Activated CD4-positive, alpha-beta T cell treated with anti-CD3 and anti-CD28 coated beads, Interleukin-2, amount 50 U/mL, for 48 hours (primary cell): ENCODE measurements at places on chromosomes 6 and 20.

DNA sequence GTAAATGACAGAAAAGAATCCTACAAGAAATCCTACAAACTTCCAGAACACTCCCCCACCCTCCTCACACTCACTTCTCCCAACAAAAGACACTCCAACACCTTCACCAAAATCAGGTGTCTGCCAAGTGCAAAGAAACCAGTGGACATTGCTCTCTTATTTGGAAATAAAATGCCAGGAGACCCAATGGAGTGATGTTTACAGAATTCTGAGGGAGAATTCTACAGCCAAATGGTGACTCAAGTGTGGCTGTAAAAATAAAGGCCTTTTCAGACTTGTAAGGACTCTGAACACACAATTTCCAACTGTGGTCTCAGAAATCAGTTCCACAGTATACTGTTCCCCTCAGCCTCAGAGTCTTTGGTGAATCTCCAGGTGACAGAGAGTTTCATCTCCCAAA, 109.6 kb upstream of the CARMIL1 start:
- no peak for DNase-seq

- DNase-seq, result no peak
Observed at GRCh38 chr6:147869201-147869600, 360.7 kb downstream of the SAMD5 start.

DNA sequence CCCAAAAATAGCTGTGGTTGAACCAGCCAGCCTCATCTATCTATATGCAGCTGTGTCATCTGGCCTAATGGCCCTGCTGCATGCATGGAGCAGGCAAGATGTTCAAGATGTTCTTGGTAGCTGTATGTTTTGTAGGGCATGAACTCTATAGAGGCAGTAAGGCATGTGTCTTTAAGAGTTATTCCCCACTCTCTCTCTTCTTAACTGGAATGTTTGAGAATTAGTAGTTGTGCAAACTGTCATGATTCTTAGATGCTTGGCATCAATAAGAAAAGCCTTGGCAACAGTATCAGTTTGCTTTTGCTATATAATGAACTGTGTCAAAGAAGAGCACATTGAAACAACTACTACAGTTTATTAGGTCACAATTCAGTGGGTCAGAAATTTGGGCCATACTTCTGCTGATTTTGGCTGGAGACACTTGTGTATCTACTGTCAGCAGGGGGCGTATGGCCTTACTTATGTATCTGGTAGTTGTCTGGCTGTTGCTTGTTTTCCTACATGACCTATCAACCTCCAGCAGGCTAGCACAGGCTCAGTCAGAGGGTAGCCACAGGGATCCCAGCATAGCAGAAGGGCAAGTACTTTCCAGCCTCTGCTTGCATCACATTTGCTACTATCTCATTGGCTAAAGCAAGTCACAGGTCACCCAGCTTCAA, 56.1 kb upstream of the LAMP5 start:
- peak; percentile 2 for DNase-seq

DNA sequence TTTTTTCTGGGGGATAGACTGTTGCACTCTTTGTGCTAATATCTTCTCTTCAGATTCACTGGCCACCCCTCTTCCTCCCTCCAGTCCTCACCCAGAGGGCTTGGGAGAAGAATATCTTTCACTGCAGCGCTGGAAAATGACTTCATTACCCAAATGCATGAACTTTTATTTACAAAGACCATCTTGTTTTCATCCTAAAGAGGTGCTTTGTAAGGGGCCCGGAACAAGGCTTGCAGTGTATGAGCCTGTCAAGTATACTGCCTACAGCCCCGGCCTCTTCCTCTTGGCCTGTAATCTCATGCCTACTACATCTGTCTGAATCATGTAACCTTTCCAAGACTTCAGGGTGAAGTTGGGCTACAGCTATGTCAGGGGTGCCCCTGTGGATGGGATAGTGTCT, 554 bp upstream of the LAMA4 start:
- DNase-seq, result no peak

DNA sequence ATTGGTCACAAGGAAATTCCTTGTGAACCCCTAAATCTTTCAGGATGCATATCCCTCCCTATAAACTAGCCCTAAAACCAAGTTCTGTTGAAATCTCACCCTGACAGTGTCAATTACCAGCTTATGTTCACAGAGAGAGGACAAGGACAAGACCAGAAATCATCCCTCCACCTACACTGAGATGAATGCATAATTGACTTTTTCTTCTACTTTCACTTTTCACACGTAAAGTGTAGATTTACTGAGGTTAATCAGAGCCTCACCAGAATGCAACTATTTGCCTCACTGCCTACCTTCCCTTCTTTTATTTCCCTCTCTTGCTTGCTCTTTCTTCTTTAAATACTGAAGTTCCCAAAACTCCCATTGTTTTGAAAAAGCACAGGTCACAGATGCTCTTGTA, 15.3 kb upstream of the NKAIN2 start:
- DNase-seq, result no peak

GRCh38 chr6:116254297-116255056, 602 bp upstream of the TSPYL4 start:
- DNase-seq, result no peak

DNA sequence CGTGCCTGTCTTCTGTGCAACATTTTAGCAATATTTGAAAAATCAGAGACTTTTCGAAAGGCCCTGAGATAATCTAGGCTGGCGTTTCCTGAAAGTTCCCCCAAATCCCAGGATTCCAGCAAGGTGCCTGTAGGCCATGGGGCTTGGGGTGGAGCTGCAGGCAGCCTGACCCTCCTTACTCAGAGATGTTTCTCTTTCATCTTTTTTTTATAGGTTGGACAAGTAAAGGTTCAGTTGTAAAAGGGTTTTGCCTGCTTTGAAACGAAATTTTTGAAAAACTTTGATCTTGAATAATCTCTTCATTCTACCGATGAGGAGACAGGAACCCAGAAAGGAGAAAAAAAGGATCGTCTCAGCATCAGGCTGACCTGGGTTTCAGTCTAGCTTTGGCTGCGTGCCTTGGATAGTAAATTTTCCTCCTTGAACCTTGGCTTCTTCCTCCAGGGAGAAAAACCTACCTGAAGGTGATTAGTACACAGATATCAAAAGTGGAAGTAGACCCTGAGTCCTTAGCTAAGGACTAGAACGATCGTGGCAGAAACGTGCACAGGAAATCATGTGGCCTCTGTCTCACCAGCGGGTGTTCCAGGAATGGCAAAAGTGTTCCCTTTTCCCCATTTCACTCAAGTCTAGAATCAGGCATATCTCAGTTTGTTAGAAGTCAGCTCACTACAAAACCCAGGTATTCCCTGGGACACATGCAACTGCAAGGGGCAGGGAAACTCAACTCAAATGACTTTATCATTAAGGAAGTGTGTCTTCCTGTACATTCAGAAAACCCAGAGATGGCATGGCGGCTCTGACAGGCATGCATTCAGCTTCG, 128.2 kb upstream of the PTPN1 start:
- peak; percentile 39 for DNase-seq

GRCh38 chr6:111809766-111810165, 63.5 kb downstream of the FYN start:
- DNase-seq, result no peak

GRCh38 chr6:126156973-126157372, 170.6 kb downstream of the TRMT11 start:
- DNase-seq, result no peak

DNA sequence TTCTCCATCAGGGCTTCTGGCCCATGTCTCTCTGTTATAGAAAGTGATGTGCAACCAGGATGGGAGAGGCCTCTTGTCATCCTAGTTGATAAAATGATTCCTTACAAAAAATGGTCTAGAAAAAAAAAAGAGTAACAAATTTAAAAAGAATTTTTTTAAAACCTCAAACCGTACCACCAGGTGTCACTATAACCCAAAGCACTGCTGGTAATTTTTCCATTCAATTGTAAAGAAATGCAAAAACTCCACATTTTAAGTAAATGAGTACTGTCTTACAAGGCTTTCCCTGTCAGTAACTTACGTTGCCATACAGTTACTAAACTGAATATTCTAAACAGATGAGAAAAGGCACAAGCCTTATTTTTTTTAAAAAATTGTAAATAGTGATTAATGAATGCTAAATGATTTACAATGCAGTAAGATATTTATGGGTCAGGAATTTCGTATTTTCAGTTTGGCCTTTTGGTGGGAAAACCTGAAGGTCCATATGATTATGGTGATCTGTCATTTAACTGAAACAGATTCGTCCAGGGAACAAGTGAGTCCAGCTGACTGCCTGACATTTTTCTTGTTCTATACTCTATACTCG, 95.4 kb downstream of the OGFRL1 start:
- DNase-seq, result no peak

GRCh38 chr6:127589135-127589534, 12.2 kb downstream of the C6orf58 start:
- DNase-seq, result no peak

- no peak for DNase-seq
Observed at GRCh38 chr20:46083101-46083500, 6.7 kb downstream of the NCOA5 start.

DNA sequence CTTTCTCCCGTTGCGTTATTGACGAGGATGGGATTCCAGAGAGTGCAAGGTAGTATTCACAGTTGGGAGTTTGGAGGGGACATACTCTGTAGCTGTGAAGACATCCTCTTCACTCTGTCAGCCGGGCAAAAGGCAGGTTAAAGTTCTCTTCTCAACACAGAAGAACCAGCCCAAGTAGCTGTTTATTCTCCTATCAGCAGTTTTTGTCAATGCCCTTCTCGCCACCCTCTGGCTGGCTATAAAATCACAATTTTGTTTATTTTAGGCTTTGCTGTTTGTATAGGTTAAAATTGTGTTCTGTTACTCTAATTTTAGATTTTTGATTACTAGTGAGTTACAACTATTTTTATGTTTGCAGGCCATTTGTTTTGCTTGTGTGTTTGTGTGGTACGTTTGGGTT, 37.9 kb upstream of the MAS1 start:
- no peak for DNase-seq

DNA sequence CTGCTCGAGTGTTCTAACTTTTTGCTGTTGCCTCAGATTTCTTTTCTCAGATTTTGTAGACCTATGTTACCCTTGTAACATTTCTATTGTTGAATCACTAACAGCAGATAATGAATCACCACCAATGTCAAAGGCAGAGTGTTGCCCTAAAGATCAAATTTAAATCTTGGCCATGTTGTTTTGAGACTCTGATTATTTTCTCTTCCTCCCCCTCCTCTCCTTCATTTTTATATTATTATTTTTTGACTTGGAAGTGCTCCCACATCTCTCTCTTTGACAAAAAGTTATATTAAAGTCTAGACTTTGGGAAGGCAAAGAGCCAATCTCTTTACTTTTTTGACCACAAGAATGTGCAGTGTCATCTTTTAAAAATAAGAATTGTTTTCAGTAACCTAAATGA, 422.7 kb downstream of the NKAIN2 start:
- no peak for DNase-seq

GRCh38 chr6:103570431-103570830, 1289.3 kb downstream of the HACE1 start:
- DNase-seq, result no peak

DNA sequence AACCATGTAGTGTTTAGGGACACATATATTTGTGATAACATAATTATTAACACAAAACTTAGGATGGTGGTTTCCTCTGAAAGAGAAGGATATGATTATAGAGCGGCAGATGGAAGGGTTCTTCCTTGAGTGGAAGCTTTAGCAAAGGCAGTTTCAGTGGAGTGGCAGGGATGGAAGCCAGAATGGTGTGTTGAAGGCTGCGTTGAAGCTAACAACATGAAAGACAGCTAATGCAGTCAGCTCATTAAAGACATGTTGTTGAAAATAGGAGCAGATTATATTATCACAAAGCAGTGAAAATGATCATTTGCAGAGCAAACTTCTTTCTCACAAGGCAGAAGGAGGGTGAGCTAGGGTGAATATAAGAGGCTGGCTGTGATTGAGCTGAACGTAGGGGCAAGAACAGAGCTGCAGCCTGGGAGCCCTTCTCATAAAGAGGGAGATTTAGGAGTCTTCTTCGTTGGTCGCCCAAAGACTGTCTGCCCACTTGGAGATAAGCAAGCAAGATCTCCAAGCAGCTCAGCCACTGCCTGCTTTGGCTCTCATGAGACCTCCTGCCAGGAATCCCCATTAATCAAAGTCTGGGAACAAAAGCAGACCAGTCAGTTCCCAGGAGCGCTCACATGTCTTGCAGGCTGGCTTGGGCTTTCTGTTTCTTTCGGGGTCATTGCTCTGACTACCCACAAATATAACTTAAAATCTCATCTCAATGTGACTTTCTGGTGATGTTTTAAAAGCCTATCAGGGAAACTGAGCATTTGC, 2.6 kb upstream of the ANKRD6 start:
- DNase-seq, result no peak

DNA sequence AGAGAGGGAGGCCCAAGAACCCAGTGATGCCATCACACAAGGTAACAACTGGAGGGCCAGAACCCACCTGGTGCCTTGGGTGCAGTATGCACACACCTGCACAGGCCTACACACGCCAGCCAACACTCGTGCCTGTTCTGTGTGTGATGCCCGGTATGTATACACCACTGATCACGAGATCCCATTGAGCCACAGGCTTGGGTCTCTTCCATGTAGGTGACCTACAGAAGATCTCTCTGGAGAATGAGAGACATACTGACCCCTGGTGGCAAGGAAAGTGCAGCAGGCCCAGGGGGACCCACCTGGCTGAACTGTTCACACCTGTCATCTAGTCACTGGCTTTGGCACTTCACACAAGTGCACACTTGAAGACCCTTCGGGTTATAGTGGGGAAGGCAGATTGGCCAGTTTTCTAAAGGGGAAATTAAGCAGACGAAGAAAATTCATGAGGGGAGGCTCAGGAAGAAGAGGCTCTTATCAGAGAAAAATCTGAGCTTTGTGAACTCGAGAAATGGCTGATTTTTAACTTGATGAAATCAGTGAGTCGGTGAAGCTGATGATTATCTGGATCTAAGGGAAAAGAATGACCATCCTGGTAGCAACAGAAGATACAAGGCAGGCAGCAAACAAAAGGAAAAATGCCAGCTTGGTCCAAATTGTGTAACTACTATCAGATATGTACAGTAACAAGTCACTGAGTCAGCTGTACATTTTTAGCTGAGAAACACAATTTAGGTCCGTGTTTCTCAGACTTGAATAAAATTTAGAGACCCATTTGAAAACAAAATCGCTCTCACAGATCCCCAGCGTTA, 69.1 kb upstream of the PBOV1 start:
- DNase-seq, result peak; percentile 63

- DNase-seq, result no peak
Observed at GRCh38 chr20:44659931-44660330, 8.4 kb upstream of the ADA start.

DNA sequence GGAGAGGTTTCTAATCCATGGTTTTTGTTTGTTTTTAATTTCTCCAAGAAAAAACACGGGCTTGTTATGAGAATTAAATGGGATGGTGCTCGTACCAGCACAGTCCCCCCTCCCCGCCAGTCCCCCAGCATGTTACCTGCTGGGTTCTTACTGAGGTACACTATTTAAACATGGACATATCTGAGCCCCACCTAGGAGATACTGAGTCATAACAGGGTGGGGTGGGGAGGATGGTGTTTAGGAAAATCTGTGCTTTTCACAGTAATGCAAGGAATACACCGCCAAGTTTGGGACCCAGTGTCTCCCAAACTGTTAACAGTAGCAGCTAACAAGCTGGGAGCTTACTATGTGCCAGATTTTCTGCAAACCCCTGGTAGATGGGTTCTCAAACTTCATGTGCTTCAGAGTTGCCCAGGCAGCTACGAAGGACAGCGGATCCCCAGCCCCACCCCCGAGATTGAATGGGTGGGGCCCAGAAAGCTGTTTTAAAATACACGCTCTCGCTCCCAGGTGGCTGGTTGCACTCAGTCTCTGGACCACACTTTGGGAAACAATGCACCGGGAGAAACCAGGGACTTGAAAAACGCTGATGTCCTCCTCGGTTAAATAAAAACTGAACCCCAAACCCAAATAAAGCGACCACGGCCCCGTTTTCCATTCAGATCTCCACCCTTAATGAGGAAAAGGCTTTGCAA, 995 bp downstream of the ZFP64 start:
- DNase-seq, result peak; percentile 57
